Metanephros (tissue), 2 donors: ENCODE measurements at places on chromosomes 4 and X. TPM values are rescaled to one million over a fixed set of nuclear protein-coding genes. Genes with fewer than 3 reads are reported as not detected.

The NAAA gene
- total RNA-seq: 47.9 TPM

The TACC3 gene
- 32.9 TPM for total RNA-seq

The TCEAL5 gene
- 1.6 TPM for total RNA-seq

The GC gene
- 1.6 TPM for total RNA-seq

The SPANXN4 gene
- not detected for total RNA-seq

The TMEM150C gene
- 17.7 TPM for total RNA-seq
